AML-193 (cell line): ENCODE measurements at places on chromosomes 5 and 9.

DNA sequence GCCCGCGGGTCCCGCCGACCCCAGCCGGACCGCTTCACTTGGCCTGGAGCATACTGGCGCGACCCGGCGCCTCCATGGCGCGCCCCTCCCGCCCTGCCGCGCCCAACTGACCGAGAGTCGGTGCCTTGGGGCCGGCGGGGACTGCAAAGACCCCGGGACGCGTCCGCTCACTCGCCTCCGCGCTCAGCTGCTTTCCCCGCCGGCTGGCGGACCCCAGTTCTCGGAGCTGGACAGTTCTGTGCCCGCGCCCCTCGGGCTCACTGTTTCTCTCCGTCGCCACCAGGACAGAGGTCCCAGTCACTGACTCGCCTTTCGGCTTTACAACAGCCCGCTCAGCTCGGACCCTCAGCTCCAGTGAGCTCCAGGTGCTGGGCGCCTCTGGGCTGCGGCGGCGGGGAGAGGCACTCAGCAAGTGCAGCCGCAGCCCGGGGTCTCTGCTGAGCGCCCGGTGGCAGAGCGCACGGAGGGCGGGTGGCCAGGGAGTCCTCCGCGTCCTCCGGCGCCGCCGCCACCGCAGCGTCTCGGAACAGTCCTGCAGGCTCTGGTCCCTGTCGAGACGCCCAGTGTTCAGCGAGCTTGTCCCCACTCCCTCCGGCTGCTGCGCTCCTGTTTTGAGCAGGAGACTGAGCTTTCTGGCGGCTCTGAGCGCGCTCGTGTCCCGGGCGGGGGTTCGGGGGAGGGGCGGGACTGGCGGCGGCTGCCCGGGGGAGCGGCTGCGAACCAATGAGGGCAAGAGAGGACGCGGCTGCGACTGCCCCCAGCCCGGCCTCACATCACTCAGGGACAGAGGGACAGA, at the start of gene SMIM32:
Gene SMIM32, minus strand, starts transcription at position 637 of the 796 bp plus-strand sequence. CDS start 638 bp downstream, outside the sequence.
- no peak for DNase-seq

DNA sequence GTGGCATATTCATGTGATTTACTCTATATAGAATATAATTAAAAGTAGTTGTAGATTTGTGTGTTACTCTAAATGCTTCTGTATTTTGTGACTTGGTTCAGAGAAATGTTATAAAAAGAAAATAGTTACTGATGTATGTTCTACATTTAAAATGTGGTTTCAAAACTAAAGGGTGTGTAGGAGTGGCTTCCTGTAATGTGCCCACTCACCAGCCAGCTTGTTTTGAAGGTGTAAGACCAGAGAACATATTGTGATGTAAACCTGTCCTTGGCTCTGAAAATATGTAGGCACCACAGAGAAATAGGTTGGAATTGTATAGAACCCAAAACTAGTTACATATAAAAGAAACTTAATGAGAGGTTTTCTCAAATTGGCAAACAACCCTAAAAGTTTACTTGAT, 51.2 kb upstream of the ARRDC3 start:
- DNase-seq, result no peak

- no peak for DNase-seq
Measured at GRCh38 chr5:154654486-154655371, 100.4 kb upstream of the LARP1 start.

DNA sequence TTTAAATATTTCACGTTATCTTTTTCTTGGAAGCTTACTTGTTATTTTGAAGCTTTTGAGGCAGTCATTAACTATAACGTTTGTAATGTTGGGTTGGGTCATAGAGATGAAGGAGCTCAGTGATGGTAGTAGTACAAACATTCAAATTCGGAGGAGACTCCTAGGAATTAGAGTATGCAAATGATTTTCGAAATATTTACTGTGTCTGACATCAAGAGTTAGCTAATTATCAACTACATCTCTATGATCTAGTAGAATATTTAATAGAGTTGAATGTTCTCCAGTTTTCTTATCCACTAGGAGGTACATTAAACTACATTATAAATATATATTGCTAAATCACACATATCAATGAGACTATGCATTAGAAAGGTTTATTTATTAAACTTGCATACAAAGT, 28.8 kb upstream of the C5orf24 start:
- no peak for DNase-seq

DNA sequence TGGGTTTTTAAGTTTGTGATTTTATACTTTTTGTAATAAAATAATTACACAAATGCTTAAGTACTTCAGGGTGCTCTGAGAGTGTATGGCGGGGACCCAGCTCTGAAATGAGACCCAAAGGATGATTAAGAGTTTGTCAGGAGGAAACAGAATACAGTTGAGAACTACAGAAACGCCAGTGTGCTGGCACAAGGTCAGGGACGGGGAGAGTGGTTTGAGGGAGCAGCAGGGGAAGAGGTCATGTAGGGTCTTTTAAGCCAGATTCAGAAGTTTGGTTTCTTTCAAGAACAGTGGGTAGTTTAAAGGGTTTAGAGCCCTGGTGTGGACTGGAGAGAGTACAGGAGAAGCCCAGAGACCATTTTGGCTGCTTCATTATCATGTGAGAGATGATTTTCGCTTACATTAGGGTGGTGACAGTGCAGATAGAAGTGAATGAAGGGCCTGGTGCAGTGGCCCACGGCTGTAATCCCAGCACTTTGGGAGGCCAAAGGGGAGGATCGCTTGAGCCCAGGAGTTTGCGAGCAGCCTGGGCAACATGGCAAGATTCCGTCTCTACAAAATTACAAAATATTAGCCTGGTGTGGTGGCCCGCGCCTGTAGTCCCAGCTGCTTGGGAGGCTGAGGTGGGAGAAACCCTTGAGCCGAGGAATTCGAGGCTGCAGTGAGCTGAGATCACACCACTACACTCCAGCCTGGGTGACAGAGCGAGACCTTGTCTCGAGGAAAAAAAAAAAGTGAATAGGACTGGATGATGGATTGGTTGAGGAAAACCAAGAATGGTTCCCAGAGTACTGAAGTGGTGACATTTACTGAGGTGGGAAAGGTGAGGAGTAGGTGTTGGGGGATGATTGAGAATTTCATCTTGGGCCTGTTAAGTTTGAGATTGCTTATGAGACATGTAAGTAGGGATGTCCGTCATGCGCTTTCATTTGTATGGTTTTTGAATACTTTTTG, 1.4 kb upstream of the ETF1 start:
- no peak for DNase-seq

DNA sequence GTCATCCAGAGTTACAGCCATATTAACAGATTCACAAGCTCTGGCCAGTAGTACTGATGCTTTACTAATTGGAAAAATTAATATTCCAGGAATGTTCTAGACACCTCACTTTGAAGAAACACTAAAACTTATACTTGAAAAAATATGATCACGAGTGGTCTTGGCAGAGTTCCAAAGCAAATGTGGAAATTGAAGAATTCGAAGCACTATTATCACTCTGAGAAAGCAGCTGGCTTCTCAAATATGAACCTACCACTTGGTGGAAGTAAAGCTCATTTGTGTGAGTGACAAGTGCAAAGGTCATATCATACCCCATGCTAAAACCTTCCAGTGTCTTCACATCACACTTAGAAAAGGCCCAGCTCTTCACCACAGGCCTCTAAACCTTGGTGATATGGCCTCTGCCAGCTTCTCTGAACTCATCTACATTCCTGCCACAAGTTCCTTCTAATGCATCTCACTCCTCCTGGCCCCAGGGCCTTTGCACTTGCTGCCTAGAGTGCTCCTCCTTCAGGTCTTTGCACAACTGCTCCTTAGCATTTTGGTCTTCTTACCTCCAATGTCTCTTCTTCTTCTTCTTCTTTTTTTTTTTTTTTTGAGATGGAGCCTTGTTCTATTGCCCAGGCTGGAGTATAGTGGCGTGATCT, 175.7 kb upstream of the SMIM23 start:
- DNase-seq, result no peak

- DNase-seq, result peak; percentile 41
Measured at GRCh38 chr9:92986176-92987119, 39.1 kb downstream of the FGD3 start.

GRCh38 chr9:120545701-120546550, 34.0 kb downstream of the CDK5RAP2 start:
- DNase-seq, result no peak

DNA sequence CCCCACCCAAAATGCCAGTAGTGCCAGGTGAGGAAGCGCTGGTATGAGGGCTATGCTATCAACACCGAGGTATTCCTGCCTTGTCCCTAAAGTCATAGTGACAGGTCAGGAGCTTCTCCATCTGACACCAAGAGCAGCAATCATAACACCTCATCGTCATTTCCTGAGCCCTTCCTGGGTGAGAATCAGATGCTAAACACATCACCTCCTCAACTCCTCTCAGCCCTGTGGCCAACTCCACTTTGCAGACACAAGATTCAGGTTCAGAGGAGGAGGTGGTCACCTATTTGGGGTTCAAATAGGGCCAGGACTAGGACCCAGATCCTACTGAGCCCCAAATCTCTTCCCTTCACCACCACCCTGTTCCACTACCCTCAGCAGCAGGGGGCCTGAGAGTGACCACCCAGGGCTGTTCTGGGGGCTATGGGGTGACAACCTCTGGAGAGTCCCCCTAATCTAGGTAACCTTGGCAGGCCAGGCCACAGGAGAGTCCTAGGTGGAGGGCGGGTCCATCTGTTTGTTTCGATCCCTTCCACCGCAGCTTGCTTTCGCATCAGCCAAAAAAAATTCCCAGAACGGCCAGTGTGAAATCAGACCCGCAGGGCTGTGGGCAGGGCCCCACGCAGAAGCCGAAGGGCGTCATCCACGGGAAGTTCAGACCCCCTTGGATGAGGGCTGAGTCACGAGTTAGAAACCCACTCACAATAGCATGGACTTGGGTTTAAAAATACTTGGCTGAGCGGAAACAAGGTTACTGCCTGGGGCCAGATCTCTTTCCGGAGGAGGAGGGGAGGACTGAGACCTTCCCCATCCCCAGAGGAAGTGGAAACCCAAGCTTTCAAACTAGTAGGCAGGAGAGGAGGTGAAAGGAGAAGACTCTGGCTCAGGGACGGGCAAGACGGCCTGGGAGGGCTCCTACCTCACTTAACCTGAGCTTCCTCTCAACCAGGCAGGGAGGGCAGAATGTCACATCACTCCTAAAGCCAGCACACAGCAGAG, 8.7 kb downstream of the STK10 start:
- peak; percentile 85 for DNase-seq

- DNase-seq, result no peak
Measured at GRCh38 chr5:141765896-141766551, 84.0 kb upstream of the ARAP3 start.

DNA sequence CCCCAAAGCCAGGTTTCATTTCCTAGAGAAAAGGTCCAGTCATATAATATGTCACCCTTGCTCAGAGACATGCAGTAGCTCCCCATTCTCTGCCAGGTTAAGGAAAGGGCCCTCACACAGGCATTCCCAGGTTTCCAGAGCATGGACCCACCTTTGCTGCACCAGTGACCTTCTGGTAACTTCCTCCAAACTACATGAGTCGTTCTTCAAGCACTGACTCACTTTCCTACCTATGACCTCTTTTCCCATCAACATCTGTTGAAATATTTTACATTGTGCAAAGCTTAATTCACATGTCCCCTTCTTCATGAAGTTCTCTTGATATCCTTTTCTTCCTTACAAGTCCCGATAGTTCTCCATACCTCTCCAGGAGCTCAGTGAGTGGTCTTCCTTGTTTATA, 25.9 kb downstream of the SH3TC2 start:
- peak; percentile 8 for DNase-seq

DNA sequence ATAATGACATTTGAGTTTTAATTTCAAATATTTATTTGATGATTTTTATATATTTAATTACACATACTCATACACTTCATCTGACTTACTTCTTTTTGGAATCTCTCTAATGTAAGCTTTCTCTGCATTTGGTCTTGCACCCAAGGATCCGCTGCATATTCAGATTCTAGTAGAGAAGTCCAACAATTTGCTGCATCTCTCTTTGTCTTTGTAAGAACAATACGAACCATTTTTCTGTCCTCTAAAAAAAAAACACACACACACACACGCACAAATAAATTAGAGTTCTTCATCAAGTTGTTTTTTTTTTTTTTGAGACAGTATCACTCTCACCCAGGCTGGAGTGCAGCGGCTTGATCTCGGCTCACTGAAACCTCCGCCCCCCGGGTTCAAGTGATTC, 3.1 kb downstream of the NUDCD2 start:
- DNase-seq, result no peak

- DNase-seq, result peak; percentile 80
Measured at GRCh38 chr9:131755541-131756198, 15.8 kb upstream of the RAPGEF1 start.

GRCh38 chr9:116318468-116319374, 165.1 kb downstream of the PAPPA start:
- DNase-seq, result no peak

GRCh38 chr9:21078702-21079101, 960 bp upstream of the IFNB1 start:
- peak; percentile 65 for DNase-seq

GRCh38 chr5:148374690-148375360, 8.9 kb upstream of the FBXO38 start:
- DNase-seq, result peak; percentile 80

- peak; percentile 13 for DNase-seq
Measured at GRCh38 chr9:130172161-130172857, at the start of gene NCS1. TSS of gene NCS1 (plus strand) at chr9:130172404. CDS start at chr9:130172664, 260 bp downstream.

GRCh38 chr5:640461-641330, 28.6 kb downstream of the CEP72 start:
- DNase-seq, result no peak

DNA sequence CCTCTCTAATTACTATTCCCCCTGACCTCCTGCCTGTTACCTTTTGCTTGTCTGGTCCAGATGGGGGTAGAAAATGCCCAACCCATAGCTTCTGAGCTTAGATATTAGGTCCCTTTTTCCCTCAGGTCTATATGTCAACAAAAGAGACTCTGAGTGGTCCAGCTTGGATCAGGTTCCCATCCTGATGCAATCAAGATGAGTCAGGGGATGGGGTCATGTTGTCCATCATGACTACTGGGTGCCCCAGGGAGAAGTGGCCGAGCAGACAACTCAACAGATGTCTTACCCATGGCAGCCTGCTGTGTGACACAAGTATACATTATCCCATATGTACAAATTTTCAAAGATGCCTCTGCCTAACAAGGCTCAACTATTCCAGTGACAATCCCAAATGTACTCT, 9.1 kb upstream of the ANKH start:
- no peak for DNase-seq

DNA sequence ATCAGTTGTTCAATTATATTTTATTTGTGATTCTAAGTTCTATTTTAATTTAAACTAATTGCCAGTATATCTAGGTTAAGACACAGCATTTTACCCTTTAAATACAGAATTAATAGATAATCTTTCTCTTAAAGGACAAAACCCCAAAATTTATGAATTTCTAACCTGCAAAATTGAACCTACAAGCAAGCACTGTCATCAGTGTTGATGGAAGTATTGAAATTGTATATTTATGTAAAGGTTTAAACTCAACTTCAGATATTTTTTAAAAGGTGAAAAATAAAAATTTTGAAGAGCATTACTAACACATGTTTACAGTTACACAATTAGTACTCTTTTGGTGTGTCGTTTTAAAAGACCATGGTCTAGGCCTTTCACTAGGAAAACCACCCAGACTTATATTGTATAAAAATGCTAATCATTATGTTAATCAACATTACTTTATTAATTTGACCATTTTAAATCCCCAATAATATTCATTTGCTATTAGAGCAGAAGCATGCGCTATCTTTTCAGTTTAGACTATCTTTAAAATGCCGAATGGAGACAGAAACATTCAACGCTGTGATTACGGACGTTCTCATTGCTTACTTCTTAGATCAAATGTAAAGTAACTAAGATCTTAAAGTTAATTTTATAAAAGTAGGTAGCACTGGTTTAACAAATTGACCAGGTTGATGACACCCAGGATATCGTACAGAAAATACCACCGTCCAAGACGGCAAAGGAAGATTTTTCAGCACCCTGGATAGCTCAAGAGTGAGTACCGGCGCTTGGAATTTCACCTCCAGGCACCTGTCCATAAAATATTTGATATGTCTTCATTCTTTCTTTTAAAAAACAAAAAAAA, 3.2 kb downstream of the OTP start:
- no peak for DNase-seq

- peak; percentile 88 for DNase-seq
Measured at GRCh38 chr5:80399526-80400239, 8.2 kb upstream of the ZFYVE16 start.
